ENCODE measurements at places on chromosomes 7 and 10. TPM values are rescaled to one million over a fixed set of nuclear protein-coding genes. Genes with fewer than 3 reads are reported as not detected.

The PTPRN2 gene
- 0.24 TPM for total RNA-seq

The CUX1 gene
- 43.0 TPM for total RNA-seq

The CHST15 gene
- 30.0 TPM for total RNA-seq

The DRGX gene
- not detected for total RNA-seq

The GLI3 gene
- total RNA-seq, result 3.7 TPM

Data from myocyte (in vitro differentiated cells).